ENCODE measurements at places on chromosomes 2 and 18.

- DNase-seq = no peak
These were observed 180.8 kb downstream of the TCF4 start for GRCh38 chr18:55407191-55407590.

- DNase-seq = no peak
These were observed 354.1 kb upstream of the ATP5MC3 start for GRCh38 chr2:175535631-175536030.

GRCh38 chr18:40670668-40671375 is 1284.2 kb upstream of the PIK3C3 start:
- DNase-seq = no peak

GRCh38 chr2:172283476-172283875 is 143.9 kb upstream of the ITGA6 start:
- no peak for DNase-seq
